ENCODE measurements at places on chromosomes 7 and 10.
A peak's percentile ranks its signal among the peaks of the same experiment; 100 is the strongest.

DNA sequence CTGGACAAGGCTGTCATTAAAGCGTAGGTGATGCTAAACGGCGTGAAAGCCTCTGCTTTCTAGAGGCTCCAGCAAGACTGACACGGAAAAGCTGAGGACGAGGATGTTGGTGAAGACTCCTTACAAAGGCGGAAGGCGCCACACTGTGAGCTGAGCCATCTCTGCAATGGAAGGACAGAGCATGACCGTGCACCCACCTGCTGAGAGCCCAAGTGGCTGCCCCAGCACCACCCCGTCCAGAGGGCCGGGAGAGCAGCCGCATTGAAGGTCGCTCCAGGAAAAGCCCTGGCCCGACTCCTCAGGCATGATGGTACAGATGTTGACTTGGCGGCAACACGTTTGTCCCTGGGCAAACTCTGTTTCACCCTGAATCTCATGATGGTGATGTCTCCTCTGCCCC is 492.7 kb downstream of the DNAJB6 start:
- DNase-seq, result no peak

- DNase-seq, result no peak
Observed at GRCh38 chr7:699476-700170, 26.9 kb upstream of the DNAAF5 start.

GRCh38 chr10:102436312-102436711 is 3.9 kb upstream of the CUEDC2 start:
- no peak for DNase-seq

GRCh38 chr7:138023618-138024342 is 21.9 kb upstream of the CREB3L2 start:
- no peak for DNase-seq

GRCh38 chr7:78254726-78255055 is 456.1 kb downstream of the PHTF2 start:
- DNase-seq, result no peak

DNA sequence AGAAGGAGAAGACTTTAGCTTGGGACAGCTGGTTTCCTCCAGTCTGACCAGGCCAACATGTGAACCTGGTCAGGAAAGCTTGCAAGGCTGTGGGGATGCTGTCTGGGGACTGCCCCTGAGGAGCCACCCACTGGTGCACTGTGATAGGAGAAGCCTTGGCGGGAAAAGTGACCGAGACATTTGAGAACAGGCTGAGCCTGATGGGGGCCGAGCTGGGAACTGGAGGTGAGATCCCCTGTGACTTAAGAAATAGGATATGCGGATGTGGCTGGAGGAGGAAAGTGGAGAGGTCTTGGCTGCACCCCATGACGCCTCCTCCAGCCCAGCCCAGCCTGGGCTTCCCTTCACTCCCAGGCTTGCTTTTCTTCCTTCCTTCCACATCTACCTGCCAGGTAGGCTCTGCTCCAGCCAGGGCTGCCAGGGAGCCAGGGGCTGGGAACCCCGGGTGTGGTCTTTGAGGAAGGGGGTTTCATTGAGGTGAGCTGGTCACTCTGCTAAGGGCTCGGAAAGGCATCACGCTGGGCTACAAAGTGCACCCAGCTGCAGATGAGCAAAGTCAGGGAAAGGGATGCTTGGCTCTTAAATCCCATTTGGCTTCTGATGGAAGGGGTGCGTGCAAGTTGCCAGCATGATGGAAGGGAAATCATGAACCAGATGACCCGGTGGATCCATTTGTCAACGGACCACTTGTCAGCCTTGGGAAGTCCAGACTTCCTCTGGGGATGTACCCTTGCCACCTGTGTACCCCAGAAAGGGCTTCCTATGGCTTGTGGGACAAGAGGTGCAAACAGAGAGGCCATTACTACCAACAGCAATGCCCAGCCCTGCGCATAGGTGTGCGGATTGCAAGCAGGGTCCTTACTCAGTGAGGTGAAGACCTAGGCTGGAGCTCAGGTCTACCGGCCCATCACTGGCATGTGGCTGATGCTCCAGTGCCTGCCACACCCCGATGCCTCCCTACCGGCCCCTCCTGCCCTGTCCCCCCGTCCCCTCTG is 66.3 kb downstream of the C10orf143 start:
- DNase-seq, result no peak

GRCh38 chr10:78905957-78906308 is 162.8 kb upstream of the ZMIZ1 start:
- DNase-seq, result no peak

DNA sequence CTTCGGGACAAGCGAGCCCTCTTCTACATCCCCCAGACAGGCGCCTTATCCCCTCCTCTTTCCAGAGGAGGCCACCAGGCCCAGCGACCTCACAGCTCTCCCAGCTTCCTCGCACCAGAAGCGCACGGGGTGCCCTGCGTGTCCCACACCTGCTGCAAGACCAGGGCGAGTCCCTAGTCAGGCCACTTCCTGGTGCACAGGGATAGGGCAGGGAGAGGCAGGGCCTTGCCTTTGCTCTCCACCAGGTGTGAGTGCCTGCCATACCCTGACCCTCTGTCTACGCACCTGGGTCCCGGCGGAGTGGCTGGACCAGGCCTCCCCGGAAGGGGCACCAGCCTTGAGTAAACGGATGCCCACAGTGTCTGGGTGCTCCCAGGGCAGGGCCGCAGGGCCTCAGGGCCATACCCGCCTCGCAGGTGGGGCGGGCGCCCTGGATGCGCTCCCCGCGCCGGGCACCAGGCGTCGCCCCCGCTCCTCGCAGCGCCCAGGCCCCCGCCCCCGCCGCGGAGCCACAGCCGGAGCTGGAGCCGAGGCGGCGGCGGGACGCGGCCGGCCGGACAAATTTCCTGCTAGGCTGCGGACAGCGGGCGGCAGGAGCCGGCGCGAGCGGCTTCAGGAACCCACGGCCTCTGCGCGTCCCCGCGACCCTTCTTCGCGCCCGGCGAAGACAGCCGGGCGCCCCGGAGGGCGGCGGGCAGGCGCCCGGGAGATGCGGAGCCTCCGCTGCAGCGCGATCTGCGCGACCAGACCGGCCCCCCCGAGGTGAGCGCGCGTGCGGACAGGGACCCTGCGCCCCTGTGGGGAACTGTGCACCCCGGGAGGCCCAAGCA is at the start of gene PTPRE:
Gene PTPRE (plus strand): TSS at position 556 of the 830 bp plus-strand sequence. CDS start 133,779 bp downstream, outside the sequence.
- peak; percentile 34 for DNase-seq

- peak; percentile 41 for DNase-seq
Observed at GRCh38 chr10:24150853-24151252, 58.1 kb upstream of the KIAA1217 start.

GRCh38 chr10:117754770-117755658 is 212.5 kb downstream of the EMX2 start:
- peak; percentile 31 for DNase-seq

- DNase-seq, result peak; percentile 75
Observed at GRCh38 chr10:32237644-32238345, 109.2 kb downstream of the EPC1 start.

DNA sequence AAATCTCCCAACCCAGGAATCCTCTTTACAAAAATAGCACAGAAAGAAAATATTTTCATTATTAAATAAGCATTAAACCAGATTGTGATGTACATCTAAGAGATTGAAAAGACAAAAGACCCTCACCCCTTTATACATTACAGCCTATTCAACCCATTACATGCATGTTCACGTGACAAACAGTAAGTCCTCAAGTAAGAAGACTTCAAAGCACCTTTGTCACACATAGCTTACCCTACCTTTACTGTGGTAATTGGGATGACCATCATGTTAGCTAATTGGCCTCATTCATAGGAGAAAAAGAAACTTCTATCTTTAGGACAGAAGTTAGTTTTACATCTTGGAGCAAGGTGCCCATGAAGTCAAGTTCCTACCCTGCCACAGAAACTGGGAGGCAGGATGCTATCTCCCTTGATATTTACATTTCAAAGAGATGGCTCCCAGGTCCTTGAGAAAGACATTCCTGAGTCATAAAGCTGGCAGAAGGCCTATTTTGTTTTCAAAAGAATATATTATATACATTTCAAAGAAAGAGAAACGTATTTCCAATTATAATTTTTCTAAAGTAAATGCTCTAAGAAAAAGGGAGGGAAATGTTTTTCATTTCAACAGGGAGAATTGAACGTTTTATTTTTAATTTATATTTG is 48.1 kb downstream of the GNAI1 start:
- DNase-seq, result peak; percentile 28

DNA sequence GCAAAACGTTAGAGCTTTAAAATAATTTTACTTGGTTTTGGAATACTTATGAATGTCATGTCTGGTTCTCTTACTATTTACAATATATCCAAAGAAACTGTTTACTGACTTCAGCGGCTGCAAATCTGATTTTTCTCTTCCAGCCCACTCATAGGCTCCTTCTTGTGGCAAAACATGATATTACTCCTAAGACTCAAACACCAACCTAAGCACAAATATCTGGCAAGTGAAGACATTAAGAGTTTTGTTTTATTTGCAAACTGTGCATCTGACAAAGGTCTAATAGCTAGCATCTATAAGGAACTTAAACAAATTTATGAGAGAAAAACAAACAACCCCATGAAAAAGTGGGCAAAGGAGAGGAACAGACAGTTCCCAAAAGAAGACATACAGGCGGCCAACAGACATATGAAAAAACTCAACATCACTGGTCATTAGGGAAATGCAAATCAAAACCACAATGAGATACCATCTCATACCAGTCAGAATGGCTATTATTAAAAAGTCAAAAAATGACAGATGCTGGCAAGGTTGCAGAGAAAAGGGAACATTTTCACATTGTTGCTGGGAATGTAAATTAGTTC is 20.3 kb upstream of the GJC3 start:
- DNase-seq, result no peak

DNA sequence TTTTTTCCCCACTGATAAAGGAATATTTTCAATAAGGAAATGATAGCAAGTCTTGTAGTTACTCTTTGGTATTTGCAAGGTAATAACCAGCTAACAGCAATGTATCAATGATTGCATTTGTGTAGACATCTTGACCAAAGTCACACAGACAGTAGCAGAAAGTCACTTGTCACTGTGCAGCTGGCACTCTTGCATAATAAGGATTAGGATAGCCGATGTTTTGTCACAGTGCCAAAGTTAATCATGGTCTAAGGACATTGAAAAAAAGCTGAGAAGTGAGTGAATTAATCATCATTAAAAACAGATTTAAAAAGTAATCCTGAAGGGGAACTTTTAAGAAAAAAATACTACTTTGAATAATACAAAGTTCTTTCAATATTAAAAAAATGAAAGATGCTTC is 834.3 kb upstream of the C7orf33 start:
- DNase-seq, result no peak

DNA sequence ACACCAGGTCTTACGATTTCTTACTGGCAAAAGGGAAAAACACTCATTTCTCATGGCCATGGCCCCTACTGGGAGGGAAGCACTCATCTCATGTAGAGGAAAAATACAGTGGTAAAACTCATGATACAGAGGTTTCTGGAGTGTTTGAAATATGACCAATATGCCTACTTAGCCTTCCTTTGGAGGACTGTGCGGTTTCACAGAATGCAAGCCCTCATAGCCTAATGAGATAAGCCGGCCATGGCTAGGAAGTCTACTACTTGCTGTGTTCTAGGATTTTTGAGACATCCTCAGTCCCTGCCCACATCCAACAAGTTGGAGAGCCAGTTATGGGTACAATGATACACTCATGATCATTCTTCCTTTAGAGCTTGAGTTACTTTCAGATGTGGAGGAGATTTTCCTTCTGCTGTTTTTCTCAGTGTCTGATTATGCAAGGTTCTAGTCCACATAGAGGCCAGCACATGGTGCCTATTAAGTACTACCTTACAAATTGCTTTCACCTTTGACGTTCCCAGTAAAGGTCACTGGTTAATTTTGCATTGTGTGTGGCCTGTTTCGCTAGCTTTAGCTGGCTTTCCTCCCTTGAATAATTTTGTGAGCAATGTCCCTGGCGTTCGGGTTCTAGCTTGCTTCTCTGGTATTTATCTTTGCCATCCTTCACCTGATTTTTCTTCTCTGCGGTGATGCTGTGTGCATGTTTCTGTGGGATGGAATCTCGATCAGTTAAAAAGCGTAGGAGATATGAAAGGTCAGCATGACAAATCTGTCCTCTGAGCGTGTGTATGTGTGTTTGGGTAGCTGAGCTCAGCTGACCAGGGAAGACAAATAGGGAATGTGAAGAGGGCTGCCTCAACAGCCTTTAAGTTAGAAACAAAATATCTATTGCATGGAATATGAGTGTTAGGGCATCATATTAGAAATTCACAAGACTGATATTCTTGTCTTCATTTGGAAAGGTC is 295.4 kb downstream of the LRMDA start:
- DNase-seq, result no peak

DNA sequence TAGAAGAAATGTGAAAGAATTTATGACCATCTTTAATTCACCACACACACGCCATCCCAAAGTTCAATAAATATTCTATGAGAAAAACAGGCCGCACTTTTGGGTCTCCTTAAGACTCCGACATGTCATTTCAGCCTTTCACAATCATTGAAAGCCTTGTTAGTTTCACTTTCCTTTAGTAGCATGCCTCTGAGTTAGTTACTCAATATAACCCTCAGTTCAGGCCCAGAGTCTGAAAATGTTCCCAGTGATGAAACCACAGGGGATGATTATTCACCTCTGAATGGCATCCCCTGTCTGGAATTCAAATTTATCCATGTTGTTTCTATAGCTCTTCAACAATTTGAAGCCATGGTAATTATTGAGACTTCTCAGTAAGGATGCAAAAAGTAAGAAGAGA is 278.1 kb upstream of the NRP1 start:
- DNase-seq, result peak; percentile 77

DNA sequence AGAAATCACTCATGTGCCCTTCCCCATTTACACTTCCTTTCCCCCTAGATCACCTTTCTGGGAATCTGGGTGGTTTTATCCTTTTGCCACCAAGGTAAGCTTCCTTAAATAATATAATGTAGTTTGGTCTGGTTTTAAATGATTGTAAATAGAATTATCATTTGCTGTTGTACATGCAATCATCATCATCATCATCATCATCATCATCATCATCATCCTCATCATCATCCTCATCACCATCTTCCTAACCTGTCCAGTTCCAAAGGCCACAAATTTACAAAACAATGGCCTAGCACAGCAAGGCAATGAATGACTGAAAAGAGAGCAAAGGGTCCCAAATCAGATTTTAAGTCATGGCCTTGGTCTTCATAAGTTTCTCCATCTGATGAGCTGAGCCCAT is 329.7 kb downstream of the PLXNA4 start:
- DNase-seq, result no peak

DNA sequence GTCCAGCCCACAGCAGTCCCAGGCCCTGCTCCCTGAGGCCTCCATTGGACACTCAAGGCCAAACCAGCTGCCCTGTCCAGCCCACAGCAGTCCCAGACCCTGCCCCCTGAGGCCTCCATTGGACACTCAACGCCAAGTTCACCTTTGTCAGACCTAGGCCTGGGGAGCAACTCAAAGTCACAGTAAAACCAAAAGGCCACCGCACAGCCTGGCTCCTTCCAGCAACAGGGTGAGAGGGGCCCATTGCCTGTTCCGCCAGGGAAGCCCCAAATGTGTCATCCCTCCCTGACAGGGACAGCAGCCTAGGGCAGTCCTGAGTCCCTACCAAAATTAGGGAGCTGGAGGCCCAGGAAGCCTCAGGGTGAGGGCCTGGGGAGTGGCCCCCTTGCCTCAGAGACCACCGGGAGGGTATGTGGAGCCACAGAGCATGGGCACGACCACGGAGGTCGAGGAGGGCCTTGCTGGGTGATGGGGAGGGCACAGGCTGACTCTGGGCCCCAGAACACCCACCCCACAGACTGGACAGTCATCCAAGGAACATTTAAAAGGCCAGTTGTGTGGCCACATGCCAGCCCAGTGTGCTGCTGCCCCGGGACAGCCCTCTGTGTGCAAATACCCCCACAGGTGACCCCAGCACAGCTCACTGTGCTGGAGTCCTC is 66.5 kb upstream of the PPP2R2D start:
- no peak for DNase-seq

All from fibroblast of upper back skin (primary cell).